ENCODE measurements at places on chromosomes 3 and 15. TPM values are rescaled to one million over a fixed set of nuclear protein-coding genes. Genes with fewer than 3 reads are reported as not detected.

- peak; percentile 91 for DNase-seq
These were observed 31.9 kb downstream of the TNK2 start for GRCh38 chr3:195876297-195877064.

DNA sequence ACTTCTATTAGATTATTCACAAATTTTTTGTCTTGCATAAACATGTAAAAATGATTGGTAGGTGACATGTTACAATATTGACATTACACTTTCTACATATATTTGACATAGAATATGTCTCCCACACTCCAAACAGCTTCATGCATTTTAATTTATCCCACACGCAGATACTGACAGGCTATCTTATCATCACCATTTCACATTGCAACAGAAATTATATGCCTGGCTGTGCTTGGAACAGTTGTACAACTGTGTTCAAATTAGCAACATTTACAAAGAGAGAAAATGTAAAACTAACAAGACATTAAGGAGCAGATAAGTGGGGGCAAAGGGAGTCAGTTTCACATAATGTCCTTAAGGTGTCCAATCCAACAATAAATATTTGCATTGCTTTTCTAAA lies 1208.5 kb downstream of the NSUN3 start:
- no peak for DNase-seq

LINS1 gene
- total RNA-seq = 1.8 TPM

GRCh38 chr15:39736412-39737195 lies 46.0 kb downstream of the FSIP1 start:
- no peak for DNase-seq

GRCh38 chr3:134014270-134014669 lies 15.5 kb downstream of the SLCO2A1 start:
- no peak for DNase-seq

GRCh38 chr3:12235691-12236090 lies 53.2 kb upstream of the PPARG start:
- no peak for DNase-seq

DNA sequence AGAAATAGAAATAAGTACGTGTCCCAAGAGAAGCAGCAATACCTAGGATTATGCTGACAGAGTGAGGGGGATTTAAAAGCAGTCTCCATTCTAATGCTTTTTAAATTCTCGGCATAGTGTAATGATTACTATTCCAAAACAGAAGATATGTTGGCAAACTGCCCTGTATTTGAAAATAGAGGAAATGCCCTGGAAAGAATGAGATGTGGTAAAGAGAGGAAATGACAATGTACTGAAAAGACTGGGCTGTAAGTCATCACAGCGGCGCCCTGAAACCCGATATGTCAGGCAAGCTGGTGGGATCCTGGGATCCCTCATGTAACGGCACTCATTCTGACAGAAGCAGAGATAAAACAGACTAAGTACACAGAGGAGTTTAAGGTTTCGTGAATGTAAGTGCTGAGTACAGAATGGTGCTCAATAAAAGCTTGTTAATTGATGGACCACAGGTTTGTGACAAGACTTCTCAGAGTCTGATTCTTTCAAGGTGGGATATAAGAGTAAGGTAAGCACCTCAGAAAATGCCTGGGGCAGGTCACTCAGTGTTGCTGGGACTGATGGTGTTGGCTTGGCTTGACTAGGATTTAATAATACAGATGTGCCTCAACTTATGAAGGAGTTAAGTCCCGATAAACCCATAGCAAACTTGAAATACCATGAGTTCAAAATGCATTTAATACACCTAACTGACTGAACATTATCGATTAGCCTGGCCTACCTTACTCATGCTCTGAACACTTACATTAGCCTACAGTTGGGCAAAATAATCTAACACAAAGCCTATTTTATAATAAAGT lies 91.4 kb downstream of the NFKBIZ start:
- DNase-seq = no peak

DNA sequence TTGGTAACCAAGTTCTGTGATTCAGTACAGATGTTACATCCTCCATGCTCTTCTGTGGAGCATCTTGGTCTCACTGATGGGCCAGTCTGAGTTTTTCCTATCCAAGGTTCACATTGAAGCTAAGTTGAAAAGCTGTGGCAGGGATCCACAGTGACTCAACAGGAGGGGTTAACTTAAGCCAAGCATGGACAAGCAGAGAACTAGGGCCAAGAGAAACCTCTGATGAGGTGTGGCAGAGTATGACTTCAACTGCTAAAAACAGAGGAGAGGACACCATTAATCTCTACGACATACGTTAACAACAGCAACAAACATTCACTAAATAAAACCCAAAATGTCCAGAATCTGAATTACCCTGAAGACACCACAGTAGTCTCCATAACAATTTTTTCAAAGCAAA lies 268.1 kb upstream of the UBE2E2 start:
- DNase-seq = no peak

DNA sequence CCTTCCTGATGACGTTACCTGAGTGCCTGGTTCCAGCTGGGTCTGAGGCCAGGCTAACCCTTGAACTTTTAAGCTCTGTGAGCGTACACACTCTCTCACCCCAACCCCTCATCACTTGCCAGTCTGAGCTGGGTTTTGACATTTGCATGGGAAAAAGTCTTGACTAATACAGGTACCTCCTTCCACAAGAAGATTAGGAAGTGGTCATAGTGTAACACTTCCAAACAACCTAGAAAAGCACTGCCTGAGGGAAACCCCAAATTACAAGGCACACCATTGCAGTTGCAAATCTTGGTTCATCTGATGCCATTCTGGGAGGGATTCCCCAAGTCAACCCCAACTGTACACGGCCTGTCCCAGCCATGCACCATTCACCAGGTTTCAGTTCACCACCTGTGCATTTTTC lies 499.8 kb downstream of the FOXP1 start:
- DNase-seq = no peak

ACAN gene
- total RNA-seq = 2.0 TPM

DNA sequence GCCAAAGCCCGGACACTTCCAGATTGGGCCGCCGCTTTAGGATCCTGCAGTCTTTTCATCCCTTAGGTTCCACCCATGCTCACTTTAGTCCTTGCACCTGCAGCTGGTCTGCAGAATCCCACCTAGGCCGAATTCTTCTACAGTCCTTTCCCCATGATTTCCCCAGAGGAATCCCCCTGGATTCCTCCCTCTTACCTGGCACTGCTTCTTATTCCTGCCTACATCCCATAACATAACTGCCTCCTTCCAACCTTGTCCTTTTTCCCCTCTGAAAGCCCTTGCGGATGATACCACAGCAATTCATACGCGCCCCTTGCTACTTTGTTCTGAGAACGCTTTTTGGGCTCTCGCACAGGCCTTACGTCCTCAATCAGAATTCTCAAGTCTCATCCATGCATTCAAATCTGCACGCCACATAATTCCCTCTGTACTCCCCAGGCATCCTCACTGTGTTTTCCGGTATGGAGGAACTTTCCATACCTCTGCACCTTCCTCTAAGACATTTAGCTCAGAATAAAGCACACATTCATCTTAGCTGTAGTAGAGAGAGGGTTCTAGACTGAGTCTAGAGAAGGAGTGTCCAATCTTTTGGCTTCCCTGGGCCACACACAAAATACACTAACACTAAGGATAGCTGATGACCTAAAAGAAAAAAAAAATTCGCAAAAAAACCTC lies 619 bp downstream of the EIF2AK4 start:
- DNase-seq = peak; percentile 42

GRCh38 chr3:66378256-66378655 lies 122.6 kb downstream of the LRIG1 start:
- no peak for DNase-seq

GRCh38 chr3:146928421-146929059 lies 323.4 kb upstream of the PLSCR5 start:
- DNase-seq = no peak

DNA sequence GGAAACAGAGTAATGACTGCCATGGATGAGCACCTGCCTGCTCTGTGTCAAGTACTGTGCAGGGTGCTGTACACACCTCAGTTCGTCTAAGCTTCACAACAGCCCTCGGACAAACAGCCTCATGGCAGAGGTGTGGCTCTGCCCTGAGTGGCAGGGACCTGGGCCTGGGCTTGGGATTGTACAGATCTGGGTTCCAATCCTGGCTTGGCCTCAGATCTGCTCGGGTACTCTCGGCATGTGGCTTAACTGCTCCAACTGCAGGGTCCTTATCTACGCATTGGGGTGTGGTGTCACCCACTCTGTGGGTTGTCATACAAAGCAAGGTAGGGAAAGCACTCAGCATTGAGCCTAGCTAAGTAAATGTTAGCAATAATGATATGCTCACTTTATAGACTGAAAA lies 46.6 kb upstream of the SEC13 start:
- DNase-seq = no peak

GTF2E1 gene
- total RNA-seq = 10.3 TPM

Measured in stomach (tissue), 19 donors.